ENCODE measurements at places on chromosomes 13 and 19.

DNA sequence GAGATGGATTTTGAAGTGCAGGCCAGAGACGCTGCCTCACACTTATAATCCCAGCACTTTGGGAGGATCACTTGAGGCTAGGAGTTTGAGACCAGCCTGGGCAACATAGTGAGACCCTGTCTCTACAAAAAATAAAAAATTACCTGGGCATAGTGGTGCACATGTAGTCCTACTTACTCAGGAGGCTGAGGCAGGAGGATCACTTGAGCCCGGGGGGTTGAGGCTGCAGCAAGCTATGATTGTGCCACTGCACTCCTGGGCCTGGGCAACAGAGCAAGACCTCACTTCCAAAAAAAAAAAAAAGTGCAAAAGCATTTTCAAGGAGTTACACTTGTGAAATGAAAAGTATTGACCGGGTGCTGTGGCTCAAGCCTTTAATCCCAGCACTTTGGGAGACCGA is 27.6 kb upstream of the FBXO17 start:
- no peak for DNase-seq

GRCh38 chr13:90952326-90952725 is 395.2 kb upstream of the MIR17HG start:
- no peak for DNase-seq

DNA sequence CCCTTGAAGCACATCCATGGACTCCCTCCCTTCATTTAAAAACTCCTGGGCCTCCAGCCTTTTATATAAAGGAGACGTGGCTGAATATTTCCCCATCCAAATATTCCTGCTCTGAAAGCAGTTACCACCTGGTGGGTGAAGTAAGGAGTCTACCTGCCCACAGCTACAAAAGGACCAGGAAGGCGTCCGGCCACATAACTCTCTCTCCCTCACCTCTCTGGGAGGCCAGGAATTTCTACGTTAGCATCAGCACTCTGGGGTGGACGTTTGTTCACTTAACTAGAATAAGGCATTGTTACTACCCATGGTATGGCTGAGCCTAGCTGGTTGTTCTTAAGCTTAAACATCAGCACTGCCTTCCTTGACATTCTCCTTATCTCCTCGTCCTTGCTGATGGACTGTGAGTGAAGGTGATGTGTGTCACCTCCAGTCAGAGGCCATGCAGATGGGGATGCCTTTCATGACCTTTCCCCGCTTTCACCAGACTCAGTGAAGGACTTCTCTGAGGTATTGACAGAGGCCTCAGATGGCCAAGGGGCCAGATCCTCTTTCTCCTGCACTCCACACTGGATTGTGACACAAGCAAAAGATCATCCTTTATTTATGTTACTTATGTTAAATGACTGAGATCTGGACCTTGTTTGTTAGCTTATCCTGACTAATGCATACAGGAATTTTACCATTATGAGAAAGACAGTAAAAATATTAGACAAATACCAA is 22.2 kb upstream of the KPNA3 start:
- no peak for DNase-seq

DNA sequence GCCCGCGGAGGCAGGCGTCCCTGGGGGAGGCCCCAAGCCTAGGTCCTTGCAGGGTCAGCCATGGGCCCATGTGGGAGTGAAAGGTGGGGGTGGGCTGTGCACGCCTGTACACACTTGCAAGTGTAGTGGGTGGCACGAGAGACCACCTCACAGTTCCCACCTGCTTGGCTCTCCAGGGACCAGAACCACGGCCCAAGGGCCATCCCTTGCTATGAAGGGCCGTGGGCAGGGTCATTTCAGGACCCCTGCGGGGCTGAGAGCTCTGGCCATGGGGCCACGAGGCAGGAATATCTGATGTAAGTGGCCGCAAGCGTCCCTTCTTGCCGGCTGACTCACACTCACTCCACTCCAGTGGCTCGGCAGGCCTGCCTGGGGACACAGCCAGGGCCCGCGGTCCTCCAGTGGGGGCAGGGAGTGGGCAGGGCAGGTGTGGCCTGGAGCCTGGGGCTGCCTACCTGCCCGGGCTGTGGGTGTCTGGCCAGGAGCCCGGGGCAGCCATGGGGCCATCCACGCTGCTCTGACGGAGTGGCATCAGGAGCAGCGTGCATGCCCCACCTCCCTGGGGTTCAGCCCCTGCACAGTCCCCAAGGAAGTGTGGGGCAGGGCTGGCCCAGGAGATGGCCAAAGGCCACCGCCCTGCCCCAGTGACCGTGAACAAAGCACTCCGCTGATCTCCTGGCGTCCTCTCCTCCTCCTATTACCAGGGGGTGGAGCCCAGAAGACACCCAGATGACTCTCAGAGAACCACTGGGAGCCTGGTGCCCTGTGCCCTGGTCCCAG is 8.6 kb upstream of the MKNK2 start:
- DNase-seq = no peak

Measured in activated CD4-positive, alpha-beta T cell treated with anti-CD3 and anti-CD28 coated beads, Interleukin-2, amount 50 U/mL, for 4 hours (primary cell).